ENCODE measurements at places on chromosomes 3 and 15. TPM values are rescaled to one million over a fixed set of nuclear protein-coding genes. Genes with fewer than 3 reads are reported as not detected.

DNA sequence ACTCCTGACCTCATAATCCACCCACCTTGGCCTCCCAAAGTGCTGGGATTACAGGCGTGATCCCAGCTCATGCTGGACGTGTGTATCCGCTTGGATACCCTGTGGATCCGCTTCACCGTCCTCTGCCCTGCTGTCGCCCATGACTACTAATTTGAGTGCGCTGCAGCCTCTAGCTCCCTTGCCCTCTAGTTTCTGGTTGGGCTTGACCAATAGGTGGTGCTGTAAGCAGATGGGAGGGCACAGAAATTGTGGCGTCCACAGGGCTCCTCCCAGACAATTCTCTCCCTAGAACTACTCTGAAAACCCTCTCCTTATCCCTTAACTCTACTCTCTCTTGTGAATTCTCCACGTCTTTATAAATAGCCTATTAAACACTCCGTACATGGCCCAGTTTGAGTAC is 36.2 kb downstream of the ZPLD1 start:
- no peaks in the 10 kb centered on the region for H3K36me3 ChIP-seq
- H3K4me3 ChIP-seq = no peak overlapping the region
- no peaks in the 10 kb centered on the region for H3K4me1 ChIP-seq

- no peak overlapping the region for H3K4me3 ChIP-seq
- H3K27ac ChIP-seq = no peak overlapping the region
- H3K36me3 ChIP-seq = peaks cover 7% of the 10 kb centered on the region
- no peaks in the 10 kb centered on the region for H3K4me1 ChIP-seq
- no peaks in the 10 kb centered on the region for H3K27me3 ChIP-seq
Measured at GRCh38 chr15:34239151-34239808, 14.5 kb downstream of the EMC4 start.

Gene TMEM212
- total RNA-seq = not detected

GRCh38 chr3:129313665-129314385 is 35.2 kb downstream of the HMCES start:
- no peak overlapping the region for H3K4me3 ChIP-seq
- DNase-seq = no peak
- H3K27ac ChIP-seq = peak overlapping the region; percentile 7

GRCh38 chr15:75827691-75828090 is 15.6 kb upstream of the UBE2Q2 start:
- H3K27ac ChIP-seq = no peak overlapping the region
- H3K36me3 ChIP-seq = no peaks in the 10 kb centered on the region
- no peak for DNase-seq
- no peak overlapping the region for H3K4me3 ChIP-seq

Gene SLTM
- total RNA-seq = 99.5 TPM

- H3K36me3 ChIP-seq = peaks cover 4% of the 10 kb centered on the region
- H3K4me3 ChIP-seq = no peak overlapping the region
- H3K27me3 ChIP-seq = no peaks in the 10 kb centered on the region
- no peaks in the 10 kb centered on the region for H3K4me1 ChIP-seq
Measured at GRCh38 chr3:15071699-15072098, 6.6 kb upstream of the MRPS25 start.
